HS-5 (cell line): ENCODE measurements at places on chromosomes 1 and 21.

DNA sequence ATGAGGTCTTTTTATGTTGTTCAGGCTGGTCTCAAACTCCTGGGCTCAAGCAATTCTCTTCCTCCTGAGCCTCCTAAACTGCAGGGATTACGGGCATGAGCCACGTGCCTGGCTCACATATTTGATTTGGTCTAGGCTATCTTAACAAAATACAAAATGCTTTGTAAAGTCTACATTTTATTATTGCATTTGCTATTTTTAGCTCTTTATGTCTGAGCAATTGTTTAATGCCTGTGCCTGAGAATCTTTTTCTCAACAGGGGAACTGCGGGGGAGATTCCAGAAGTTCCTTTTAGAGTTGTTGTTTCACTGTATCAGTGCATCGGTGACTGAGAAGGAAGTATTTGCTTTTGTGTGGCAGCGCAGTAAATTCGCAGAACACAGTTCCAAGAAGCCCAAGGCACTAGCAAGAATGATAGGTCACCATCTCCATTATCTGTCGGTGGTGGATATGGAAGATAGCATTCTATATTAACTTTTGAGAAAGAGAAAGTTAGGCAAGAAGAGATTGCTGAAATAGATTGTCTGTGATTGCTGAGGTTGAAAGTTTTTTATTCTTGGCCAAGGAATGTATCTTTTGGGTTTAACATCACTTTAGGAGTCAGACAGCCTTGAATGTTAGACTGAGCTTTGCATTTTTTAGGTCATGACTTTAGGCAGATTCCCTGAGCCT is 167.3 kb downstream of the PDE4B start:
- DNase-seq: no peak

DNA sequence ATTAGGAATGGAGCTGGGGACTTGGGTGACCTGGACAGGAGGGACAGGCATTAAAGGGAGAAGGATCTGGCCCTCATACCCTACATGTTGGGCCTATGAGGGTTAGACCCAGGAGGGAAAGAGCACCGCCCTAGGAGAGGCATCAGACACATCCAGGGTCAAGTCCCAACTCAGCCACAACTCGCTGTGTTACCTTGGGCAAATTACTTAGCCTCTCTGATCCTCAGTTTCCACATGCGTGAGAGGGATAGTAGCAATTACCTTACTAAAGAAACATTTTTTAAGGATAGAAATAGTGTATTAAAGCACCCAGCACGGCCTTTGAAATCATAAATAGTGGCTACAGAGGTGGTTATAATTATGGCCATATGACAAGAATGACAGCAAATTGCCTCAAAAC is 20.1 kb upstream of the SELENON start:
- DNase-seq: no peak

DNA sequence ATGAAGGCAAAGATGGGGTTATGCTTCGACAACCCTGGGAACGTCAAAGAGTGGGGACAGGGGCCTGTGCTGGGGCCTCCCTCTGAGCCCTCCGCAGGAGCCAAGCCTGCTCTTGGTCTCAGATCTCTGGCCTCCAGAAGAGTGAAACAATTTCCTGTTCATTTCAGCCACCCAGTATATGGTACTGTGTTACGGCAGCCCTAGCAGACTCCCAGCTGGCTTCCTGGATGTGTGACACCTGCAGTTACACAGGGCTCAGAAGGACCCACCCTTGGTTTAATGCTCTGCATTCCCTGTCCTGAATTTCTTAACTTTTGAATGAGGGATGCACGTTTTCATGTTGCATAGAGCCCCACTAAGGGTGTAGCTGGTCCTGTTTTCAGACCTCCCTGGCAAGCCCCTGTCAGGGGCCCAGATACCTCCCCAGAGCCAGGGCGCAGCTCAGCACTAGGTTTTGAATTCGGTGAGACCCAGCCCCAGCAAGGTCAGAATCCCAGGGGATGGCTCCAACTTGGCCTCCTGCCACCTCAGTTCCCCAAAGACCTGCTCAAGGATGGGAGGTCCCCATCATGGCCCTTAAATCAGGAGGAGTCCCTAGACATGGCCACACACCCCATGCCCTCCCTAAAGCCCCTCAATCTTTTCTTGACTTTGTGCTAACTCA is 79.0 kb upstream of the IFFO2 start:
- DNase-seq: no peak

- DNase-seq: no peak
Observed at GRCh38 chr1:162299018-162299417, 77.6 kb downstream of the SPATA46 start.
